ENCODE measurements at places on chromosomes 2 and 18.

DNA sequence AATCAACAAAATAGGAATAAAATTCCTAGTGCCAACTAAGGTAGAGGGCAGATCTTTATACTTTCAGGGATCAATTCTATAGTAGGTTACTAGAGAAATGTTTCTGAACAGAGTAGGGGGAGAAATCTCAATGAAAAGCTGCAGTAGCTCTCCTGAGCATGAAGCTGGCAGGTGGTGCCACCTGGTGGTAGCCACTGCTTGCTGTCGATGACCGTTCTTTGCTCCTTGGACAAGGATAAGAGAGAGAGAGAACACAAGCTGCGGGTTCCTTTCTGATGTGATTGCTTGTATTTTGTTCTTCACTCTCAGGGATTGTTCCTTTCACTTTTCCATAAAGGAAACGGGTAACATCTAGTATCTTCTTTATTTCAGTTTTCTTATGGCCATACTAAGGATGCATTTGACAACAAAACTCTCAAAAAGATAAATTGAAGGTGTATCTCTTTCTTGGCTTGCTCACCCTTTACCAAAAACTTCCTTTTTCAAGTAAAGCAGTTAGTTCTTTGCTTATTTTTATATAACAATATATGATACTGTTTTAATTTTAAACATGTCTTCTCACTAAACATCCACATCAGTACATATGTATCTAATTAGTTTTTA is 18.6 kb upstream of the MRPL19 start:
- DNase-seq = no peak

DNA sequence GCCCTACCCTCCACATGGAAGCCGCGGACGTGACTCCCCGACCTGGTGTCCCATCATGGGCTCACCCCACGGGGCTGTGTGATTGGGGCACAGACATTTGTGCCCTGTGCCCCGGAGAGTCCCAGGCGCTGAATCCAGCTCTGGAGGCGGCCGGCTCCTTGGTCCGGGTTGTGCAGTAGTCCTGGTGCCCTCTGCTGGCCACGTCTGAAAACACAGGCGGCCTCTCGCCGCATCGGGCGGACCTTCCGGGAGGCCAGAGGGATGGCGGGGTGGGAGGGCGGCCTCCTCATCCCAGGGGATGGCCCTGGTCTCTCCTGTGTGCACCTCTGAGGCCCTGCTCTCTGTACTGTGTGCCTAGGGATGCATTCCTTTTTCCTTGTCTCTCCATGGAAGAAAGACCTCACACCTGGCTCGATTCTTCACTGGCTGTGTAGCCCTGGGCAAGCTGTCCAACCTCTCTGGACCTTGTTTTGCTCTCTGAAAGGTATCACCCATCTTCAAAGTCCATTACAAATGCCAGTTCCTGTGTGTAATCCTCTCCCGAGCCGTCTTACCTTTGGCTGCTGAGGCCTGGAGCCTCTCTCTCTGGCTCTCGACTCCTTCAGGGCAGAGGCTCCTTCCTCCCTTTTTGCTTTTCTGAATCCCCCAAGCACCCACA is 27.6 kb downstream of the CELF4 start:
- no peak for DNase-seq

GRCh38 chr2:120619579-120619978 is 116.1 kb upstream of the GLI2 start:
- DNase-seq = no peak

DNA sequence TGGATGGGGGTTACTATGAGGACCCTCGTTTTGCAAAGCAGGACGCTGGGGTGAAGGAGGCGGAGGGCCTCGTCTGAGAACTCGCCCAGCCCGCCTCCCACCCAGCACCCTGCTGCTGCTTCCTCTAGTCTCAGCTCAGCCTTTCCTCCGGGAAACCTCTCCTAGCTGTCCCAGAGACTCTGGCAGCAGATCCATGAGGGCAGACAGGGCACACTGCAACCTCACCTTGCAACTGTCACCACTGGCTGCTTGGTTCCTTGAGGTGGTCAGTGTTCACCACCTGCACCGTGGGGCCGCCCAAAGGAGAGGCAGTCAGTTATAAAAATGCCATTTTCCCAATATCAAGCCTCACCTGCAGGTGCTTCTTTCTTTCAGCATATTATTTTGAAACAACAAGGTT is 45.6 kb downstream of the PARD6G start:
- no peak for DNase-seq

GRCh38 chr18:14767474-14767873 is 19.5 kb downstream of the ANKRD30B start:
- DNase-seq = no peak

DNA sequence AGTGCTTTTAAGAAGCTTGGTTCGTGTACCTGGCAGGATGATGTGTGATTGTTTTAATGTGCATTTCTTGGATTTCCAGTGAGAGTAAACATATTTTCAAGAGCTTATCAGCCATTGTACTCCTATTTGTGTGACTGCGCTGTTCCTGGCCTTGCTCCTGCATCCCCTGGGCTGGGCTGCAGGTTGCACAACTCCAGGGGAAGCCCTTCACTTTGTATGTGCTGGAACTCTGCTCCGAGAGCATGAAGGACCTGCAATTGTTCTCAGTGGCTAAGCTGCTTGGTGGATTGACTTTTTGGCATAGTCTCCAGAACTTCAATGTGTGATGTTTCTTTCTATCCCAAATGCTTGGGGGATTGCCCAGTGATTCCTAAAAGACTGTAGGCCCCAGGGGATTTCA is 18.8 kb downstream of the ATP6V1C2 start:
- no peak for DNase-seq

DNA sequence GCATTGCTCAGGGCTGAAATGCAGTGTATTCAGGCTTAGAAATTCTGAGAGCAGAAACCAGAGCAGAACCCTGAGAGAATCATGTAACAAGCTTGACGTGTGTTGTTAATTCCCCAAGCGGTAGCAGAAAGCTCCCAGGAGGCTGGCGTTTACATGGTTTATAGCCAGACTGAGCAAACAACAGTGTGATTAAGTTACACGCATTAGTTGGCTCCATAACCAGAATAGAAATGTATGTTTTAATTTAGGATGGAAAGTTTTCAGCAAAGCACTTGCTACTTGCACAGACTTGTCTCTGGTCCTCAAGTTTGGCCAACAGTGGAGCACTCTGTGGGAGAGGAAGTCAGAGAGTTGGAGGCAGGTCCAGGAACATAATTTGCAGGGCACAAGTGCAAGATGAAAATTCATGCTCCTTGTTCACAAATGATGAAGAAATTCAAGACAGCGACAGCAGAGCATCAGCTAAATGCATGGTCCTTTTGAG is 69.3 kb downstream of the MAPK4 start:
- no peak for DNase-seq

DNA sequence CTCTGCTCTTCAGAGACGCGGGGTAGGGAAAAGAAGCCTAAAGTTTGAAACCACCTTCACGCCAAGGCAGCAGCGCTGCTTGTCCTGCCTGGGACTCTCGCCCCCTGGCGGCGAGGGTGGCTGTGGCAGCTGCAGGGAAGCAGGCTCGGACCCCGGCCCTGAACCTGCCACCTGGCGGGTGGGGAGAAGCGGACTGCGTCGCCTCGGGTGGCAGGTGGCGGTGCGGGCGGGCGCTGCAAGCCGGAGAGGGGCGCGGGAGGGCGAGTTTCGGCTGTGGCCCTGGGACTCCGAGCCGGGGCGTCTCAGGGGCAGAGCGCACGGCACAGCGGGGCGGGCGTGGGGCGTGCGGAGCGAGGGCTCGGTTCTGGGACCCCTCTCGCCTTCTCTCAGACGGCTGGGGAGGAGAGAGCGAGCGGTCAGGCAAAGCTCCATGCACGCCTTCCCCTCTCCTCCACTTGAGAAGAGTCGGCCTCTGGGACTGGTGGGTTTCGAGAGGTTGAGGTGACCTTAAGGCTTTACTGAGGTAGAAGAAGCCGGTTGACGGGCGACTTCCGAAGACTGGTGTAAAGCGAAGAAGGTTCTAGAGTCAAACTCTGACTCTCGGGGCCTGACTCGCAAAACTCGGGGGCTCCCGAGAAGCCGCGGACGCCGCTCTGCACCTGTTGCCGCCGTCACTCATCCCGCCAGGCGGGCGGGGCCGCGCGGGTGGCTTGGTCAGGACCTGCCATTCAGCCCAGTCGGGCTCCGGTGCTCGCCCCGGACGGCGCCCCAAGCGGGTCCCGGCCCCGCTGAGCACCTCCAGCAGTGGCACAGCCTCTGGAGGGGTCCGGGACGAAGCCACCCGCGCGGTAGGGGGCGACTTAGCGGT is 1.1 kb upstream of the BOLL start:
- DNase-seq = peak; percentile 56

GRCh38 chr18:34873986-34874580 is 164.0 kb downstream of the DTNA start:
- DNase-seq = no peak

DNA sequence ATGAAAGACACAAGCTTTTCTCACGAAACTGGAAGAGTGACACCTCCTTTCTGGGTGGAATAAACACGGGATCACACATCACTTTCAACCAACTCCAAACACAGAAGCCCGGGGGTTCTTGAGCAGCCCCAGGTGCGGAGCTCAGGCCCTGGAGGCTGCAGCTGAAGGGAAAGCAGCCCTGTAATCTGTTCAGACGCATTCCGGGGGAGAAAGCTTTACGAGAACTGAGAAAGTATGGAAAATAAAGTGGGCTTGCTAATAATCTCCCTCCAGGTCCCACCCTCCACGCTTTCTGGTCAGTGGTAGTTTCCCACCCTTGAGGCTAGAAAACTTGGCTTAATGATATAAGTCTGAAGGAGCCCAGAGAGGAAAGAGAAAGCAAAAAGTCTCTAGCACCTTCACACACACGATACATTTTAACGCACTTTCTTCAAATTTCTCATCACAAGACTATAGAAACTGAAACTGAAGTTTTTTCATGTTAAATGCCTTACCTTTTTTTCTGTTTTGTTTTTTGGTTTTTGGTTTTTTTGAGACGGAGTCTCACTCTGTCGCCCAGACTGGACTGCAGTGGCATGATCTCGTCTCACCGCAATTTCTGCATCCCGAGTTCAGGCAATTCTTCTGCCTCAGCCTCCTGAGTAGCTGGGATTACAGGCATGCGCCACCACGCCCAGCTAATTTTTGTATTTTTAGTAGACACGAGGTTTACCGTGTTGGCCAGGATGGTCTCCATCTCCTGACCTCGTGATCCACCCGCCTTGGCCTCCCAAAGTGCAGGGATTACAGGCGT is 141.3 kb downstream of the AFF3 start:
- DNase-seq = no peak

GRCh38 chr2:112957511-112957910 is 20.3 kb upstream of the IL36G start:
- no peak for DNase-seq

DNA sequence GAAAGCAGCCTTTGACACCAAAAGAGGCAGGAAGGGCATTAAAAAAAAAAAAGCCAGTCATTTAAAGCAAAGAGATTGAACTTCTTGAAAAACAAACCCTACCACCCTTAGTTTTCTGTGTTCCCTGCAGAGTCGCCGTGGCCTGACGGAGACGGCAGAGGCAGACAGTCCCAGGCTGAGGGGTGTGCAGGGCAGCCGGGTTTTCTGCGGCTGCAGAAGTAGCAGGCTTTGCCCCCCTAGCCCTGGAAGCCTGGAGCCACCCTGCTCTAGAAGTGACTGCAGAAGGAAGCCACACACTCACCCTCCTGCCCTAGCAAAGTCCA is 2.8 kb downstream of the INPP5D start:
- DNase-seq = no peak

DNA sequence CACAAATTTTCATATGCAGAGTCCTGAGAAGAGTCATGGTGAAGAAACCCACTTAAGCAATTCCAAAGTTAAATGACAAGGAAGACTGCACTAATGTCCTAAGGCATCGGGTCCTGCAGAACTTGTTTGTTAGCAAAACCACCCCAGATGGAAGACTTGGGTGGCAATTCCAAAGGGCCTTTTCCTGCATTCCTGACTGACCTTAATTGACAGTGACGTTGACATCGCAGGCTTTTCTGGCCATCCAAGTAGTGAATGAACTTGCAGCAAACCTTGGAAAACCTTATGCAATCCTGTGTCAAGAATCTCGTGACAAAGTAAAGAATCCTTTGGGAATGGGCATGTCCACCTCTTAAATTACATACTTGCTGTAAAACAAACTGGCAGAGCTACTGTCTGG is 112.5 kb upstream of the SH3BP4 start:
- no peak for DNase-seq

DNA sequence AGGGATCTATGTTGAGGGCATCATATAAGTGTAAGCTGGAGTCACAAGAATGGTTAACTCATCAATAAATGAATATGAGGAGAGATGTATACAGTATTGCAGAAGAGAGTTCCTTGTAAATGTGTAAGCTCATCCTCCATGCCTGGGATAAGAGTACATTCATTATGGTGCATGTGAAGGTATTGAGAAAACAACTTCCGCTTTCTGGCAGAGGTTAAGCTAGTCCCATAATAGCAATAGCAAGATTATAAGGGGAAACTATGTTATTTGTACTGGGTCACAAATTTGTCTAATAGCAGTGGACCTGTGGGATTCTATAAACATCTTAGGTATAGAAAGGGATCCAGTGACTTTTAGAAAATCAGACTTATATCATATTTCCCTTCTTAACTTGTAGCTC is 44.1 kb downstream of the SCN2A start:
- DNase-seq = no peak

DNA sequence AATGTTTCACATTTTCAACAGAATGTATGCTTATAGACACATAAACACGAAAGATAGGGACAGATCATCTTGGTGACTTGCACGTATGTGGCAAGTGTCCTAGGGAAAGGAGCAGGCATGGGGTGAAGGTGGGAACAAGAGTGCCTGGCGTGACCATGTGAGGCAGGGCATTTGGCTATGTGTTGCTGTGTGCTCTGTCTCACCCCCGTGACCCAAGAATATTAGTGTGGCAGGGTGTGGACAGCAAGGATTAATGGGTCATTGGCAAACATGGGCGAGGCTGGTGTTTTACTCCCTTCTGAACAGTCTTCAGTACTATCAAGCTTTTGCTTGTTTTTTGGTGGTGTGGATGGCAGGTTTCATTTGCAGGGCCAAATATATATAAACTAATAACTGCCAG is 1.3 kb upstream of the VWA3B start:
- no peak for DNase-seq

DNA sequence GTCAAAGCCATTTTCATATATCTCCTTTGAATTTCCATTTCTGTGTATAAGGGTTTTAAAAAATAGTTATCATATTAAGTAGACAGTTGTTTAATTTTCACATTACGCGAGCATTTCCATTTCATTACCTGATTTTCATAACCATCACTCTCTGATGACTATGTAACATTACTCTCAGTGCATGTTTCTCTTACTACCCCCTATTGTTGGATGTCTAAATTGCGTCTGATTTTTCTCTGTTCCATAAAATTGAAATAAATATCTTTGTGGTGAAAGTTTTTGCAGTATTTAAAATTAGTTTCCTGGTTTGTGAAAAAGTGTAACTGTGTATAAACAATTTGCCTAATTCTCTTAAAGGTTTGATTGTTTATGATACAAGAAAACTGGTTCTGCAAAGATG is 123.8 kb downstream of the MYO1B start:
- no peak for DNase-seq

DNA sequence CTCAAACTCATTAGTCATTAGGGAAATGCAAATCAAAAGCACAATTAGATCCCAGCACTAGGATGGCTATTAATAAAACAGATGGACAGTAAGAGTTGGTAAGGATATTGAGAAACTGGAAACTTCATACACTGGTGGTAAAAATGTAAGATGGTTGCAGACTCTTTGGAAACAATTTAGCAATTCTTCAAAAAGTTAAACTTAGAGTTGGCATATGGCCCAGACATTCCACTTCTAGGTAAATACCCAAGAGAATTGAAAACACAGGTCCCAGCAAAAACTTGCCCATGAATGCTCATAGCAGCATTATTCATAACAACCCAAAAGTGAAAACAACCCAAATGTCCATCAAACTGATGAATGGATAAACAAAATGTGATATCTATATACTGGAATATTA is 84.9 kb upstream of the ZFP36L2 start:
- no peak for DNase-seq

- DNase-seq = no peak
Measured at GRCh38 chr2:187157046-187157445, 291.0 kb downstream of the CALCRL start.

Measured in stimulated activated naive CD4-positive, alpha-beta T cell treated with Interleukin-2 at 50 U/mL for 16 hours (primary cell).